ENCODE measurements at places on chromosomes 7 and 10.

DNA sequence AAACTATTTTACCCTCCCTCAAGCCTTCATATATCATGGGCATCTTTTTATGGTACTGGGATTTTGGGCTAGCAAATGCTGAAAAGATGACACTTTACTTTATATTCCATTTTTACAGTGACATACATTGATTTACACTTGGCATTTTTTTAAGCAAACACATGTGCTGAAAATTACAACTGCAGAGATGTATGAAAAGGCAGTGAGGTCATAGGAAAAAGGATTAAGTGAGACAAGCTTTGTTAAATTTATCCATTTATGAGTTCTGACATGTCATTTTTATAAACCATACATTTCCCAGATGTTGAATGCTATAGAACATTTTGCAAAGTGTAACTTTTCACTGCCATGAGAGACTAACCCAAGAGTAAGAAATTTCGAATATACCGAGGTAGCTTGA, 68.8 kb upstream of the RSU1 start:
- DNase-seq, result no peak

- DNase-seq, result no peak
Observed at GRCh38 chr10:13291821-13292773, 7.8 kb downstream of the PHYH start.

GRCh38 chr10:27745732-27746396, at the start of gene MKX:
TSS of gene MKX (minus strand) at chr10:27745819. CDS start at chr10:27743415, 2,404 bp downstream.
- DNase-seq, result peak; percentile 80

DNA sequence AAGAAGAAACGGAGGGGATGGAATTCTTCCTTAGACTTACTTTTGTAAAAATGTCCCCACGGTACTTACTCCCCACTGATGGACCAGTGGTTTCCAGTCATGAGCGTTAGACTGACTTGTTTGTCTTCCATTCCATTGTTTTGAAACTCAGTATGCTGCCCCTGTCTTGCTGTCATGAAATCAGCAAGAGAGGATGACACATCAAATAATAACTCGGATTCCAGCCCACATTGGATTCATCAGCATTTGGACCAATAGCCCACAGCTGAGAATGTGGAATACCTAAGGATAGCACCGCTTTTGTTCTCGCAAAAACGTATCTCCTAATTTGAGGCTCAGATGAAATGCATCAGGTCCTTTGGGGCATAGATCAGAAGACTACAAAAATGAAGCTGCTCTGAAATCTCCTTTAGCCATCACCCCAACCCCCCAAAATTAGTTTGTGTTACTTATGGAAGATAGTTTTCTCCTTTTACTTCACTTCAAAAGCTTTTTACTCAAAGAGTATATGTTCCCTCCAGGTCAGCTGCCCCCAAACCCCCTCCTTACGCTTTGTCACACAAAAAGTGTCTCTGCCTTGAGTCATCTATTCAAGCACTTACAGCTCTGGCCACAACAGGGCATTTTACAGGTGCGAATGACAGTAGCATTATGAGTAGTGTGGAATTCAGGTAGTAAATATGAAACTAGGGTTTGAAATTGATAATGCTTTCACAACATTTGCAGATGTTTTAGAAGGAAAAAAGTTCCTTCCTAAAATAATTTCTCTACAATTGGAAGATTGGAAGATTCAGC, 158.7 kb upstream of the LANCL2 start:
- no peak for DNase-seq

GRCh38 chr10:78774614-78774998, 294.2 kb upstream of the ZMIZ1 start:
- no peak for DNase-seq

GRCh38 chr7:82945480-82945879, 217.2 kb downstream of the PCLO start:
- no peak for DNase-seq

DNA sequence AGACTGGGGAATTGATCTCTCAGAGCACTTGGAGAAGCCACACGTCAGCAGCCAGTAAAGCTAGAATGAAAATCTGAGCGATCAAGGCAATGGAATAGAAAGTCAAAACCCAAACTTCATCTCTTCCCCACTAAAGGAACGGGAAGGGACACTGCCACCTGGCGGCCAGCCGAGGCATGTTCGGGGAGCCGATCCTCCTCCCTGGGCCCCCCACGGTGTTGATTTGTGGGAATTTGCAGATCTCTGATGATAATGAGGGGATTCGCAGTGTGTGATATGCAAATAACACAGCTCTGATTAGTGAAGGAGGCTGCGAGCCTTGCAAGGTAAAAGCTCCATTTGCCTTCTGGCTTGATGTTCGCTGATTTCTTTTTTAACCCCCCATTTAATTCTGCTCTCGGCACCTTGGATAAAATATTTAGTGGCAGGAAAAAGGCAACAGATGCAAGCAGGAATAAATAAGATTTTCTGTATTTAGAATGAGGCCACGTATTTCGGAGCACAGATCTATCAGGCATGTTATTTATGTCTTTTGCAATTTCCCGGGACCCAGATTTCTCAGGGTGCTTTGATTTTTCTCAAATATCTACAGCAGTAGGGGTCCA, 258.6 kb downstream of the PAXIP1 start:
- DNase-seq, result no peak

DNA sequence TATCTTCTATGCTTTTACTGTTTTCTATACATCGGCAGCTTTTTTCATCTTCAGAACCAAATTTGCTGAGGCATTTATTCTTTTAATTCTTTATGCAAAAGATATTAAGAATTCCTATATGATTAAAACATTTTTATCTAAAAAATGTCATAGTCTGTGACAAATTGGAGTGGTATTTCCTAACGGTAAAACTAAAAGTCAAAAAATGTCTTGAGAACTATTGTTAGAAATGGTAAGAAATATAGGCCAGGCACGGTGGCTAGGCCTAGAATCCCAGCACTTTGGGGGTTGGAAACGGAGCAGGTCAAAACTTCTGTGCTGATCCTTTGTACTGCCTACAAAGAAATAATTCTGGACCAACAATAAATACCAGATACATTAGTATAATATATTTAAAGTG, 57.7 kb upstream of the PRR15 start:
- no peak for DNase-seq

- no peak for DNase-seq
Observed at GRCh38 chr10:91514787-91515186, 104.6 kb downstream of the HECTD2 start.

- no peak for DNase-seq
Observed at GRCh38 chr7:146700015-146700560, 583.5 kb downstream of the CNTNAP2 start.

GRCh38 chr7:32865448-32866030, 26.0 kb downstream of the KBTBD2 start:
- DNase-seq, result no peak

- DNase-seq, result no peak
Observed at GRCh38 chr7:12623885-12624498, 53.5 kb downstream of the SCIN start.

GRCh38 chr7:111012799-111013675, 77.9 kb upstream of the LRRN3 start:
- no peak for DNase-seq

DNA sequence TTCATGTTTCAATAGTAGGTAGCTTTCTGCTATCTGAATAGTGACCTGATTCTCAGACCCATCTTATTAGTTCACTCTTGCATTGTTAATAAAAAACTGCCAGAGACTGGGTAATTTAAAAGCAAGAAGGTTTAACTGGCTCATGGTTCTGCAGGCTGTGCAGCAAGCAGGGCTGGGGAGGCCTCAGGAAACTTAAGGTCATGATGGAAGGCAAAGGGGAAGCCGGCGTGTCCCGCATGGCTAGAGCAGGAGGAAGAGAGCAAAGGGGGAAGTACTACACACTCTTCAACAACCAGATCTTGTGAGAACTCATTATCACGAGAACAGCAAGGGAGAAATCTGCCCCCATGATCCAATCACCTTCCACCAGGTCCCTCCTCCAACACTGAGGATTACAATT, 185.2 kb upstream of the PITRM1 start:
- no peak for DNase-seq

- DNase-seq, result no peak
Observed at GRCh38 chr7:33916357-33917081, 11.2 kb downstream of the BMPER start.

DNA sequence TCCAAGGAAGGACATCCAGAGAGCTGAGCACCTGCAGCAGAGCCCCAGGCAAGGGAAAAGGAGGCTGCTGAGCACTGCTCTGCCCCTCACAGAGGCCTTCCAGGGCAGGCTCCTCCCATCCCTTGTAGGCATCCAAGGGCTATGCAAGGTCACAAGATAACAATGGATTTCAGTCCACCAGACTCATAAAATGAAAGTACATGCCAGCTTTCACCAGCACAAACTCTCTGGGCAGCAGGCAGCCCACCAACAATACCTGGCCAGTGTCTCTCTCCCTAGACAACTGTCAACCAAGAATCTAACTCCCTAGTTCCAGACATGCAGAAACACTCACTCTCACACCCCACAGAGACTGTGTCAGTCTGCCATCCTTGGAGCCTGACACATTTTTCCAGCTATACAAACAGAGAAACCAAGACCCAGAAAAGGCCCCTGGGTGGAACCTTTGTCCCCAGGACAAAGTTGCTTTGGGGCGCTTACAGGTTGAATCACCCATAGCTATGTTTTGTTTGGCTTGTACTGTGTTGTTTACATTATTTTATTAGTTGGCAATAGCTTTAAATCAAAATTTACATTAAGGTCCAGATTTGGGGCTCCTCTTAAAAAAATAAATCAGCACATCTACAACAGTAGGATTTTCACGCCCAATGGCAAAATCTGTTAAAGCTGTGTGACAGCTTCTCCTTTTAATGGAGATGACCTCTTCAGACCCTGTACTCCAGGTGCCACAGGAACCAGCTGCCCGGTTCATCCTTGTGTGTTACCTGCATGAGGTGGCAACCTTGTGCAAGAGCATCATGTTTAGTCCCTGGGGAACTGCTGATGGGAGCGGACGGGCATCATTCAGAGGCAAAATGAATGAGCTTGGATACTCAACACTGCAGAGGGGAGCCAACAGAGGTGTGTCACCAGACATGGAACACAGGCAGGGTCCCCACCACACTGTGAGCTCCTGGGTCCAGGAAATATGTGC, 5.2 kb downstream of the GRID1 start:
- no peak for DNase-seq

GRCh38 chr7:37262181-37262580, 186.5 kb downstream of the ELMO1 start:
- no peak for DNase-seq

DNA sequence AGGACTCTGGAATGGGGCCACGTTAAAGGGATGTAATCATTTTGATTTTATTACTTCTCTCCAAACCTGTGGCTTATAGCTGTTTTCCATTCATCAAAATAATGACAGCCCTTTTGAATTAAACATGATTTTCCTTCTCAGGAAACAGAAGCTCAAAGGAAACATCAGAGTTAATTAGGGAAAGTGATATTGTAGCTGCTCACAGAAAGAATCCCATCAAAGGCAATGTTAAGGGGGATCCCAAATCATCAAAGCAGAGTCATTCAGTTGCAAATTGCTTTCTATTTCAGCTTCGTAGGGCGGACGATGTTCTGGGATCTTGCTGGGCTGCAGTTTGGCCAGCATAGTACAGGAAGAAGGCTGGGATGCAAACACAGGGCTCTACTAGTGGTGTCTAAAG, 563.2 kb downstream of the CCSER2 start:
- DNase-seq, result no peak

DNA sequence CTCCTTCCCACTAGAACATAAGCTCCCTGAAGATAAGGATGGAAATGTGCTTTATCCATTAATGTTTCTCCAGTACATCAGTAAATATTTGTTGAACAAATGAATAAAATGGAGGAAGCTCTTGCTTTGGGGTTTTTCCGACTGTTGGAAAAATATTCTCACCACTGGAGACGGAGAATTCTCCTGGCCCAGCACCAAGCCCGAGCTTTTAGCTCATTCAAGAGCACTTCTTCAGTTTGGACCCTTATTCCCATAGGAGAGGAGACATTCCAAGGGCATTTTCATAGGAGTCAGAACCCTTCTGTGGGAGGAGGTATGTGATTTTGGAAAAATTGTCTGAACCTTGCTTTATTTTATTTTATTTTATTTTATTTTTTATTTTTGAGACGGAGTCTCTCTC, 21.0 kb downstream of the SUFU start:
- no peak for DNase-seq

- DNase-seq, result no peak
Observed at GRCh38 chr10:132390170-132390920, 6.7 kb upstream of the PWWP2B start.

DNA sequence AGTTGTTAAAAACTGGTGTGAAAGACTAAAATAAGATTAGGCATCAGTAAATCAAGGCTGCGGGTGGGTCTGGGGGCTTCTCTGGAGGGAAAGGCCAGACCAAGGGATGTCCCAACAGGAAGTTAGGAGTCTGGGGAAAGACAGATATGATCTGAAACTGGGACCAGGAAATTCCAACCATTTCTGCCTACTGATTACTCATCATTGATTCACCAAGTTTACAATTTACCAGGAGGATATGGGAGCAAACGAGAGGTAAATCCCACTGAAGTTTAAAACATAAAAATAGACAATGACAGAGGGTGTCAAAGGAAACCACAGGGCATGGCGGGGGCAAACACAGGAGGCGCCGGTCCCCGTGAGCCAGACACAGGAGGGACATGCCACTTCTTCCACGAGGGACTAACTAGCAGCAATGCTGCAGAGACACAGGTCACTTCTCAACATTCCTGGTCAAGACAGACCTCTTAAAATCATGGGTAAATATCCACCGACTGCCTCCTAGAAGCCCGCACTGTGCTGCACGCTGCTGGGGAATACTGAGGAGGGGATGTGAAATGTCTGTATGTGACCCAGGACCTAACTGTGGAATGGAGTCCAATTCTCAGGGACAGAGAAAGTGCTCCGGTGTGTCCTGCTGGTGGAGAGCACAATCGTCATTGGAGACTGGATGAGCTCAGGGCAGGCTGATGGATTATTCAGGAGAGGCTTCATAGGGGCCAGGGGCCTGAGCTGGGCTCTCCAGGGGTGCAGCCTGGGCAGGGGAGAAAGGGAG, 153.4 kb upstream of the KLF14 start:
- no peak for DNase-seq

- no peak for DNase-seq
Observed at GRCh38 chr10:16952080-16952479, 134.9 kb upstream of the RSU1 start.

GRCh38 chr10:73339436-73339835, 19.2 kb downstream of the CFAP70 start:
- no peak for DNase-seq

GRCh38 chr7:19939746-19940145, 166.3 kb upstream of the TMEM196 start:
- no peak for DNase-seq

GRCh38 chr7:158255558-158255957, 332.1 kb downstream of the PTPRN2 start:
- DNase-seq, result peak; percentile 20

GRCh38 chr7:133931053-133931452, 196.1 kb upstream of the LRGUK start:
- no peak for DNase-seq

GRCh38 chr10:70779511-70780369, 5.4 kb downstream of the TBATA start:
- DNase-seq, result no peak

- DNase-seq, result no peak
Observed at GRCh38 chr10:94129393-94130130, 135.8 kb downstream of the PLCE1 start.

GRCh38 chr10:111532139-111532538, 455.3 kb downstream of the ADRA2A start:
- DNase-seq, result no peak

GRCh38 chr7:34153656-34154270, 248.4 kb downstream of the BMPER start:
- DNase-seq, result no peak

Data from type B pancreatic cell (in vitro differentiated cells).